Dermis microvascular lymphatic vessel endothelial cell (primary cell): ENCODE measurements at places on chromosomes 13 and 19. TPM values are rescaled to one million over a fixed set of nuclear protein-coding genes. Genes with fewer than 3 reads are reported as not detected.

DNA sequence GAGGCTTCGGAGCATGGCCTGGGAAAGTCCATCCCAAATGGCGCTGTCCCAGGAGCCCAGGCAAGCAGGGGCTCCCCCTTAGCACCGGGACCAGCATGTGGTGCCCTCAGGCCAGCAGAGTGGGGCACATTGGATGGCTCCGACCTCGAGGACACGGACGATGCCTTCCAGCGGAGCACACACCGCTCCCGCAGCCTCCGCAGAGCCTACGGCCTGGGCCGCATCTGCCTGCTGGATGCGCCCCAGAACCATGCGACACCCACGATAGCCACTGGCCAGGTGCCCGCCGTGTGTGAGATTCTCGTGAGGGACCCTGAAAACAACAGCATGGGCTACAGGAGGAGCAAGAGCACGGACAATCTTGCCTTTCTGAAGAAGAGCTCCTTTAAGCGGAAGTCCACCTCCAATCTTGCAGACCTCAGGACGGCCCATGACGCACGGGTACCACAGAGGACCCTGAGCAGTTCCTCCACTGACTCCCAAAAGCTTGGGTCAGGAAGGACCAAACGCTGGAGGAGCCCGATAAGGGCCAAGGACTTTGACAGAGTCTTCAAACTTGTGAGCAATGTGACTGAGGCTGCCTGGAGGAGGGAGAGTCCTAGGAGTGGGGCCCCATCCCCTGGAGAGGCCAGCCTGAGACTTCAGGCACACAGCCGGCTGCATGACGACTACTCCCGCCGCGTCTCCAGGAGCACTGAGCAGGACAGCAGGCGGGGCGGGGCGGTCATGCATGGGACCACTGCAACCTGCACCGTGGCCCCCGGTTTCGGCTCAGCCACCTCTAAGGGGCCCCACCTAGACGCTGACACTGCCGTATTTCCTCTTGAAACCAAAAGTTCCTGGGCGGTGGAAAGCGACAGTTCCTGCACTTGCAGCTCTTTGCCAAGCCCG, 63.1 kb downstream of the SPATA13 start:
- no peak for DNase-seq

- DNase-seq: peak; percentile 31
Measured at GRCh38 chr13:40148742-40149141, 493.3 kb downstream of the COG6 start.

DNA sequence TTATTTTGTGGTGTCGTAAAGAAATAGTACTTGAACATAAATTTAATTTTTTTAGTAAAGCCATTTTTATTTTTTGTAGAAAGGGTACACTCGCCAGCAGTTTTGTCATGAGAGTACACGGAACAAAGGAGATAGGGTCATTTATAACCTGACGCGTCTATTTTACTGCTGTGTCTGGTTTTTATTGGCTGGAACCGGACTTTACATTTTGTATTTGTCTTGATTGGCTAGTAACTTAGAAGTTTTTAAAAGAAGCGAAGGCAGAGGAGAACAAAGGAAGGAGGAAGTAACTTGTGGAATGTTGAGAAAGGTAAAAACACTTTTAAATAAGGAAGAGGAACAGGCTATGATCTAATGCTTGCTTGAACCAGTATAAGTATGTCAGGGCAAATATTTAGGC, 43.5 kb downstream of the TRPM4 start:
- DNase-seq: no peak

DNA sequence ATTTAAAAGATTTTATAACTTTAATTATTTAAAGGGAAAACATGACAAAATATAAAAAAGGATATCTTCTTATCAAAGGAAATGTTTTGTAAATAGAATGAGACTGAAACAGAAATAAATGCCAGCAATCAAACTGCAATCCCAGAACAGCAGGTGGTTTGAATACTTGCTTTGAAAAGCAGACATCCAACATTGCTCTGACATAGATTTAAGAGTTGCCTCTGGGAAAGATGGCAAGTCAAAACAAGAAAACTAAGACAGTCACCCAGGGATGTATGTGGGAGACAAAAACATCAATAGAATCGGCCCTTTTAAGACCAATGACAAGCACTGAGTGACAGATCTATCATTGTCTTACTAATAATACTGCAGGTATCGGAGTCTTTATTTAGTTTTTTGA, 789.7 kb upstream of the GPC6 start:
- no peak for DNase-seq

- DNase-seq: no peak
Measured at GRCh38 chr19:48735031-48735615, 5.3 kb downstream of the RASIP1 start.

GRCh38 chr13:102852556-102852955, 6.7 kb downstream of the ERCC5 start:
- no peak for DNase-seq

GRCh38 chr13:37187105-37187504, 81.6 kb upstream of the CSNK1A1L start:
- DNase-seq: no peak

GRCh38 chr13:25302121-25302520, 696 bp downstream of the NUP58 start:
- no peak for DNase-seq

GRCh38 chr13:21235174-21235573, 58.7 kb downstream of the MRPL57 start:
- no peak for DNase-seq

- DNase-seq: no peak
Measured at GRCh38 chr19:12843999-12844732, 5.9 kb downstream of the MAST1 start.

DNA sequence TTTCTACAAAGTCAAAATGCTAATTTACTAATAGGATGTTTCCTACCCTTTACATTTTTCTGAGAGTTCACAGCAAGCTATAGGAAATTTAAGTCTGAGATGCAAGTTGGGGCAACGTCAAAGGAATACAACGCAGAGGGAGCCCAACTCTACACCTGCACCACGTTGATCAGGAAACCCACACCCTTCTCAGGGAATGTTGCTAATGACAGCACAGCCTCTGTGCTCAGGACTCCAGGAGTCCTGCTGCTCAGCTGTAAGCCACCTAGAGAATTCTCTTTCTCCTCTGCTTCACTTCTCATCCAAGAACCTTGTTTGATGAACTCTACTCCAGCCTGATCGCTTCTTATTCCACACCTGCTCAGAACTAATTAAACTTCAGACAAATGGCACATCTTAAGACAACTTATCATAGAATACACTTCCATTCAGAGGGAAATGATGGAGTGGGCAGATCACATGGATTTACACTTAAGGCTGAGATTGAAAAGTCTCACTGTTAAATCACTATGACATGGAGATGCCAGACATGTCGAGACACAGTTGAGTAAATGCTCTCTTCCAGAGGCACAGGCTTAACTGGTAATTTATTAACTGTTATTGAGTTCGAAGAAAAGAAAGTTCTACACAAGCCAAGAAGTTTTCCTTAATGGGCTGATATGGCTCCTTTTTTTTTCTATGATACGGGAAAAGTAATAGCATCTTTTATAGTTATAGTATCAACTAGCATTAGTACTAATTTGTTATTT, 811.6 kb upstream of the ARGLU1 start:
- no peak for DNase-seq

DNA sequence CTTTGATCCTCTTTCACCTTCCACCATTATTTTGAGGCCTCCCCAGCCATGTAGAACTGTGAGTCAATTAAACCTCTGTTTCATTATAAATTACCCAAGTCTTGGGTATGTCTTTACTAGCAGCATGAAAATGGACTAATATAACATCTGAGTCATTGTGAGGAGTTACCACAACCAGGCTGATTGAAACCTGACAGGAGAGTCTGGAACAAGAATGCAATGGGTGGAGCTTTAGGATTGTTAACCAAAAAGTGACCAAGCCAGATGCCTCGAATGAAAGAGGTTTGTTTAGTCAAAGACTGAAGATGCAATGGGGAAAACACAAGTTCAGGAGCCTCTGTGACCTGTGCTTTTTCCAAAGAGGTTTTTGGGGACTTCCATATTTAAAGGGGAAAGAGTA, 659.0 kb downstream of the SLITRK6 start:
- DNase-seq: no peak

DNA sequence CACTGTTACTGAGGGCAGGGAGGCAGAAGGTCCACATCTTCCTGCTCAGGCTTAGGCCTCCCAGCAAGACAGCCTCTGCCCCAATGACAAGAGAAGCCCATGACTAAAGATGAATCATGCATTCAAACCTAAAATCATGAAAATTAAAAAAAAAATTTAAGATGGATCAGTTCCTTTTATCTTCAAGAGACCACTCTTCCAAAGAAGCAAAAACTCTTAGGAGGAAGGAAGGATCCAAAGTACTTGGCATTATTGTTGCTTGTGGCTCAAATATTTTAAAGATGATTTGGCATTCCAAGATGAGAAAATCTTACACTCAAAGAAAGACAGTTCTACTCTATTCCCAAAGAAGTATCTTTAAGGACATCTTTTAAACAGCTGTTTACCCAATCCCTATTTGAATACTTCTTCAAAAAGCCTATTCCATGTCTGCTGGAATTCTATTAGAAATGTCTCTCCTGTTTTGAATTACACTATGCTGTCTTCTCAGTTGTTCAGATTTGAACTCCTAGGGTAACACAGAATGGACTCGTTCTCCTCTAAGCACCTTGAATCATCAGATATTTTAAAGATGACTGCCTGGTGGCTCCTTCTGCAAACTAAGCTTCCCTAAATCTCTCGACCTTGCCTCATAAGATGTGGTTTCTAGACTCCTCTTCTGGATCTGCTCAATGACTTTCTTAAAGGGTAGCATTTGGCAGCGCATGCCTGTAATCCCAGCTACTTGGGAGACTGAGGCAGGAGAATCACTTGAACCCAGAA, 7.0 kb downstream of the SERP2 start:
- DNase-seq: no peak

DNA sequence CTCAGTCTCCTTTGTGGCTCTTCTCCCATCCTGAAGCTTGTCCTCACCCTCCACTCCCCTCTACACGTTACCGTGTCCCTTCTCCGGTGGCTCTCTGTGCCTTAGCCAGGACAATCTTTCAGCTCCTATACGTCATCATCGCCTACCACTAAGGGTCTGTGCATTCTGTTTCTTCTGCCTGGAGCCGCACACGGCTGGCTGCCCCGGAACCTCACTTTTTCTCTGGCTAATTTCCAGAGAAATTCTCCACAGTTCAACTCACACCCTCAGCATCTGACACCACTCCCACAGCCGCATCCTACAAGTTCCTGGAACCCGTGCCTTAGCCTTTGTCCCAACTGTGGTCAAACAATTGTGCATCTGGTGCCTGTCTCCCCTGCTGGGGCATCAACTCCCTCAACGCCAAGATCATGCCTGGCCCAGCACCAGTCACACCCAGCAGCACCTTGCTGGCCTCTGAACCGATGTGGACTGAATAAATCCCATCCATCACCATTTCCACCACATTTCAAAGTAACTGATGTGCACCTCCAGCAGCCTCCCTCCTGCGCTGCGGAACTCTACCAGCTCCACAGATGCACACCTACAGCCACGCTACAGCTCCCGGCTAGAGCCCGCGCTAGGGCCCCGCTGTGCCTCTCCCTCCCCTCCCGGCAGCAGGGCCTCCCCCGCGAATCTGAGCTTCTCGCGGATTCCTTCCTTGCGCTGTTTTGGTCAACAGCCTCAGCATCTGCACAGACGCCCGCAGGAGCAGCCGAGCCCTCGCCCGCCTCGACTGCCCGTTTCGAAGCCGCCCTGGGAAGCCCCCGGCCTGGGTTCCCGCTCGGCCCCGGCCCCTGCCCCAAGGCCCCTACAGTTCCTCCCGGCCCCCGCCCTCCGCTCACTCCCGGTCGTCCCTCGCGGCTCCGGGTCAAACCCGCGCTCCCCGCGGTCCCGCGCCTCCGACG, 689 bp downstream of the DCUN1D2 start:
- DNase-seq: no peak

DNA sequence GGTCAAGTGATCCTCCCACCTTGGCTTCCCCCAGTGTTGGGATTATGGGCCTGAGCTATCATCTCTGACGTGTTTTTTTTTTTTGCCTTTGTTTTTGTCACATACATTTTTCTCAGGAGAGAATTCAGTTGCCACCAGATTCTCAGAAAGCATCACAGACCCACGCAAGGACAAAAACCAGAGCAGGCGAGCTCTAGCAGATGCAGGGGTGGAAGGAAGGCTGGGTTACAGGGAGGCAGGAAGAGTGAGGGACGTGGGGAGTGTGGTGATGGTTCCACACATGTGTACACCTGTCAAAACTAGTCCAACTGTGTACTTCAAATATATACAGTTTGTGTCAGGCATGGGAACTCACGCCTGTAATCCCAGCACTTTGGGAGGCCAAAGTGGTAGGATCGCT, 4.3 kb downstream of the TMEM161A start:
- DNase-seq: no peak

GRCh38 chr19:41265395-41266153, 1.4 kb downstream of the HNRNPUL1 start:
- peak; percentile 17 for DNase-seq

GRCh38 chr13:98279473-98280175, 102.6 kb upstream of the RNF113B start:
- DNase-seq: no peak

- DNase-seq: no peak
Measured at GRCh38 chr13:93876236-93876635, 603.2 kb downstream of the DCT start.

DNA sequence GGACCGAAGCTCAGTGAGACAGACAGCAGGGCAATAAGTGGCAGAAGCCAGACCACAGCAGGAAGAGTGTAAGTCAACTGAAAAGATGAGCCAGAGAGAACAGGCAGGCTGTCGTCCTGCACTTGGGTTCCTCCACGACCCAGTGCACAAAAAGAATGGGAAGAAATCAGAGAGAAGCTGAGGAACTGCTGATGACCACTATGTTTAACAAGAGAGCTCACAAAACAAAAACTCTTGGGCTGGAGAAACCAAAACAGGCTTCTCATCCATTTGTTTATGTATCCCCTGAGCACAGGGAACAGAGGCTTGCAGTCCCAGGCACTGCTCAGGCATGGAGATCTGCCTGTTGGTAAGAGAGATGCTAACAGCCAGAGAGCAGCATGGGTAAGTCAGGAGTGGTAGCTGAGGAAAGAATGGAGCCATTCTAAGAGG, 14.0 kb downstream of the AKAP8L start:
- DNase-seq: no peak

DNA sequence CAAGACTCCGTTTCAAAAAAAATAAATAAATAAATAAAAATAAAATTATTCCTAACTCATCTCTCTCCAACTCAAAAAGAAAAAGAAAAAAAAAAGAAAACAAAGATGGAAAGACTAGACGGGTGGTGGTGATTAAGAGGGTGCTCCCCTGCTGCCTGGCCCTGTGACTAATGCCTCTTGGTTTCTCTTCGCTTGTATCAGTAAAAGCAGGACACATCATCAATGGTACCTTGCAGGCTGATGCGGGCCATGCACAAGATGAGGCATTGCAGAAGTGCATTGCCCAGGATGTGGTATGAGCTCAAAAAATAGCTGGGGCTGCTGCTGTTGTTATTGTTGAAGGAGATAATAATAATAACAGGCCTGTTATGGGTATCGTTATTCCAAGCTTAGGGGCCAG, 14.6 kb downstream of the ACER1 start:
- no peak for DNase-seq

Gene TRIP10
- total RNA-seq: 21.7 and 25.0 TPM in 2 replicates

Gene RNF113B
- total RNA-seq: not detected in 2 replicates

Gene ATP4A
- not detected in 2 replicates for total RNA-seq

Gene PNMA8A
- under 0.01 and 0.26 TPM in 2 replicates for total RNA-seq

Gene CACNG8
- total RNA-seq: 0.13 TPM in 2 replicates

Gene SPRED3
- total RNA-seq: 0.38 and 0.39 TPM in 2 replicates

Gene ZNF726
- 3.5 and 4.6 TPM in 2 replicates for total RNA-seq

Gene PSPN
- 0.64 and 1.0 TPM in 2 replicates for total RNA-seq
